ENCODE measurements at places on chromosomes 3 and 15.
A peak's percentile ranks its signal among the peaks of the same experiment; 100 is the strongest.

DNA sequence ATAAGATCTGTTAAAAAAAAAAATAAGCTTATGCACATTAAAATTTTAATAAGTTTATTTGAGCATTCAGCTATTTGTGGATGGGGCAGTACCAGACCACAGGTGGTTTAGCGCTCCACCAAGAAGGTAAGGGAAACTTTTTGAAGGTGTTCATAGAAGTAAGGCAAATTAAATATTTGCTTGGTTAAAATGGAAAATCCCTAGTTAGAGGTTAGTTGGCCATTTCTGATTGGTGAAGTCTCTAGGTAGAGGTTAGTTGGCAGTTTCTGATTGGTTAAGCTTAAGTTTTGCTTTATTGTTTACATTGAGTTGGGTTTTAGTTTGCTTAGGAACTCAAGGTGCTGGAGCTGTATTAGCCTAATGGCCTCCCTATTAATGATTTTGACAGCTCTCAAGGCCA, 30.7 kb downstream of the SCN11A start:
- DNase-seq, result peak; percentile 38

DNA sequence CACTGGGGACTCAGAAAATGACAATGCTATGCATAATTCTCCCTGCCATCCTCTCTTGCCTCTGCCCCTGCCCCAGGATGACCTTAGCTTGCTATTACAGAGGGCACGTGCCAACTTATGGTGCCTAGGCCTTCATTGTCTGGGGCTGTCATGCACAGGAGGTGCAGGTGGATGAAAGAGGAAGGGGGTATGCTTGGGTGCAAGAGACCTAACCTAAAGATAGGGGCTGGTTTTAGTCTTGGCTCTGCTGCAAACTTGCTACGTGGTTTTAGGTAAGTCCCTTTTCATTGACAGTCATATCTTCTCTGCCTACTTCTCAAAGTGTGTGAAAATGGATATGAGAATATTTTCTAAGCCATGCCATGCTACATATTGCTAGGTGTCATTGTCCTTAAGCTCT, 161.3 kb downstream of the EPHB1 start:
- peak; percentile 47 for DNase-seq

GRCh38 chr3:144556392-144556791, 584.8 kb downstream of the DIPK2A start:
- DNase-seq, result peak; percentile 57

- no peak for DNase-seq
Observed at GRCh38 chr3:169008776-169009358, 654.6 kb downstream of the MECOM start.

- DNase-seq, result no peak
Observed at GRCh38 chr3:56792193-56792592, 9.6 kb downstream of the ARHGEF3 start.

DNA sequence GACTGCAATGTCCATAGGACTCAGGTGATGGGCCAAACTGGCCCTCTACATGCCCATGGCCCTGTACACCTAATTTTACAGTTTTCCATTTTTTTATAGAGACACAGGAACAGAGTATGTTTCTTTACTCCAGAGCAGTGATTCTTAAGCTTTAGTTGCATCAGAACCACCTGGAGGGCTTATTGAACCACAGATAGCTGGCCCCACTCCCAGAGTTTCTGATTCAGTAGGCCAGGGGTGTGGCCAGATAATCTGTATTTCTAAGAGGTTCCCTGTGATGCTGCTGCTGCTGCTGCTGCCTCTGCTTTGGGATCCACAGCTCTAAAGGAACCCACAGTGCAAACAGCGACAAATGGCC, 5.1 kb downstream of the RBP1 start:
- peak; percentile 61 for DNase-seq

GRCh38 chr15:73997986-73998385, 3.5 kb downstream of the PML start:
- no peak for DNase-seq

- DNase-seq, result no peak
Observed at GRCh38 chr15:25619761-25620160, 180.9 kb upstream of the UBE3A start.

DNA sequence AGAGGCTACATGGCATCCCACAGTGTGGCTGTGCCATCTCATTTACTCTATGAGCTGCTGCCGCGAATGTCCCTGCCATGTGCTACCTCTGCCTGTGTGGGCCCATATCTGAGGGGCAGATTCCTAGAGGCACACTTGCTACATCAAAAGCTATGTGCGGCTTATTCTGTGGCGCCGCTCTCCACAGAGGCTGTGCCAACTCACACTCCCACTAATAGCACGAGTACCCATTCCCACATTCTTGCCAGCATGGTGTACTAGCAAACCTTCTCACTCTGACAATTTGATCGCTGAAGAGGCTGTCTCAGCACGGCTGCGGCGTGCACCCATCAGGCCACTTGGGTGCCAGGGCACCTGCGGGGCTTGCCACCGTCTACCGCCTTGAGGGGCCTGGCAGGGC, 31.2 kb upstream of the MUSTN1 start:
- DNase-seq, result no peak

DNA sequence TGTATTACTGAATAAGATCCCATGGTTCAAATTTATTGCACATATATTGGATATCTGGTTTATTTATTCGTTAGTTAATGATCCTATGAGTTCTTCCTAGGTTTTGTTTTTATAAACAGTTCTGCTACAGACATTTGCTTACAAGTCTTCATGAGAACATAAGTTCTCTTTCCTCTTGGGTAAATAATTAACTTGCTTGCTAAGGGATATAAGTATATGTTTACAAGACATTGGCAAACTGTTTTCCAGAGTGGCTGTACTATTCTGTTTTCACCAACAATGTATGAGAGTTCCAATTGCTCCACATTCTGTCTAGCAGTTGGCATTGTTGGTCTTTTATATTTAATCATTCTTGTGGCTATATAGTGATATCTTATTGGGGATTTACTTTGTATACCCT, 341.8 kb upstream of the GBE1 start:
- DNase-seq, result no peak

GRCh38 chr3:155426524-155427230, 133.2 kb upstream of the STRIT1 start:
- no peak for DNase-seq

GRCh38 chr15:86399041-86399954, 319.6 kb downstream of the AGBL1 start:
- no peak for DNase-seq

- DNase-seq, result no peak
Observed at GRCh38 chr3:67419218-67419529, 235.2 kb downstream of the SUCLG2 start.

DNA sequence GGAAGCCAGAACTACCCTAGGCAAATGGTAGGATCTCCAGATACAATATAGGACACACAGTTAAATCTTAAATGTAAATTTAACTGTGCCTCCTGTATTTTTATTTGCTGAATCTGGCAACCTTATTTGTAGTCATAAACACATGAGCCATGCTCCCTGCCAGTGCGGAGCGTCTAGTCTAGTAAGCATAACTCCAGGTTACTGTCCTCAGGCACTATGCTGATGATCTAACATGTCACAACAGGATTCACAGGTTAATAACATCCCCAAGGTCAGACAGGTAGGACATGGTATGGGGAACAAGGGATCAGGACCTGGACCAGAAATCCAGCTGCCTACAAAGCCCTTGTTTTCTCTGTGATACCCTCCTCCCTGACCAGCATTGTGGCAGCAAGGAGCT, 305.1 kb downstream of the CACNA2D3 start:
- DNase-seq, result no peak

- no peak for DNase-seq
Observed at GRCh38 chr3:170852324-170852723, 17.7 kb downstream of the RPL22L1 start.

DNA sequence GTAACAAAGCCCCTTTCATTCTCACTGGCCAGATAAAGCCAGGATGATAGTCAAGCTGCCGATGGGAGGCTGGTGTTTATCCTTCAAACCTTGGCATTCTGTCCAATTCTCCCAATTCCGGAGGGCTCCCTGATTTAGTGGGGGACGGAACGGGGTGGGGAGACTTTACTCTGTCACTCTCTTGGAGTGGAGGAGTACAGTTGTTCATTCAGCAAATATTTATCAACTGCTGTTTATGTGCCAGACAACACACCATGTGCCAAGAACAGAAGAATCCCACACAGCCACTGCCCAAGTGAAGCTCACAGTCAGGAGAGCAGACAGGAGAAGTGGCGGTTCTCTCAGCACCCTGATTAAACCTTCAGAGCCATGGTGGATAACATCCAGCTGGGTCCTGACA, 63.3 kb downstream of the WNT5A start:
- no peak for DNase-seq

GRCh38 chr3:196235452-196236122, 19.3 kb downstream of the SLC51A start:
- DNase-seq, result peak; percentile 33

DNA sequence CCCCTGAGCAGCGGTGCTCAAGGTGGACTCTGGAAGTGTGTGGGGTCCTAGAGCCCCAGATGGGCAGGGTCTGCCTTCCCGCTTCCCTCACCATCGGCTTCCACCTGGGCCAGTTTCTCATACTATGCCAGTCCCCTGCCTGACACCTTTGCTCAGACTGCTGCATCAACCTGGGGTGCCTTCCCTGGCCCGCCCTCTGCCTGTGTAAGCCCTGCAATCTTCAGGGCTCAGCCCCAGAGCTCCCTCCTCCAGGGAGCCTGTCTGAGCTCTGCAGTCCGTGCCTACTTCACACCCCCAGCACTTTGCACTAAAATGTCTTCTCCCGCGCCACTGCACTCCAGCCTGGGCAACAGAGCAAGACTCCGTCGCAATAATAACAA, 13.1 kb downstream of the CSK start:
- no peak for DNase-seq

- DNase-seq, result no peak
Observed at GRCh38 chr3:48120223-48120622, 68.0 kb downstream of the CDC25A start.

DNA sequence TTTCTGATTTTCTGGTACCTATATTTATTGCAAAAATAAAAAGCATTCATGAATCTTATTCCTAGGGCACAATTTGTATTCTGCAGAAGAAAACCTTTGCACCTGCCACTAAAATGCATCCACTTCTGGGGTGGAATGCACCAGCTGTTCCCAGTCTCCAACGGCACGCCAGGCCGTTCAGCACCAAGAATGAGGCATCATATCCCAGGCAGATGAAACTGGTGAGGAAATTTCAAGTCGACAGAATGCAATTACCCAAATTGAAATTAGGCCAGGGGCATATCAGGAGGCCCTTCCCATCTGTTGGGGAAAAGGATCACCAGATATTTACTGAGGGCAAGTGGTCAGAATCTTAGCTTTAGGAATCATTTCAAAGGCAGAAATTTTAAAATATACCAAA, 13.6 kb upstream of the RBMS3 start:
- no peak for DNase-seq

GRCh38 chr15:84987949-84988624, 6.4 kb downstream of the PDE8A start:
- no peak for DNase-seq

DNA sequence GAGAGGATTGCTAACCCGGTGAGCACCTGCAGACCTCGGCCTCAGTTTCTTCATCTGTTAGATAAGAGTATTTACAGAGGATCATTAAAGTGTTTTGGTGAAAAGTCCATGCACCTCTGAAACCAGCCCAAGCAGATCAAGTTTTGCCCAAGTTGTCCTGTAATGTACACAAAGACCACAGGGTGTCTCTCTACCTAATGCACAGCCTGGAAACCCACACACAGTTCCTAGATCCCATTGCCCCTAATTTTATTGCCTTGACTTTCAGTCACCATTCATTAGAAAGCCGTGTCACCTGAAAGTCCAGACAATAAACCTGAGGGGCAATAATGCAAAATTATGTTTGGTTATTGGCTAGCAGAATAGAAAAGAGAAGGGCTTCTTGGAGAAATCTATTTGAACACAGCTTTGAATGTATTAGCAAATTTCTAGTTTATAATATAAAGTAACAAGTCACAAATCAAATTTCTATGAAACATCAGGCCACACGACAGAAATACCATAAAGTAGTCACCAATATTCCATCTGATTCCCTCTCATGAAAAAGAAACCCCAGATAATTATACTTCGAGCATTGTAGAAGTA, 161.3 kb upstream of the SLC2A2 start:
- DNase-seq, result peak; percentile 65
